ENCODE measurements at places on chromosomes 3 and 15. TPM values are rescaled to one million over a fixed set of nuclear protein-coding genes. Genes with fewer than 3 reads are reported as not detected.

- H3K4me1 ChIP-seq = no peaks in the 10 kb centered on the region
- H3K27ac ChIP-seq = peak overlapping the region; percentile 40
- no peaks in the 10 kb centered on the region for H3K36me3 ChIP-seq
Measured at GRCh38 chr3:72346526-72346926, 501.7 kb downstream of the SHQ1 start.

DNA sequence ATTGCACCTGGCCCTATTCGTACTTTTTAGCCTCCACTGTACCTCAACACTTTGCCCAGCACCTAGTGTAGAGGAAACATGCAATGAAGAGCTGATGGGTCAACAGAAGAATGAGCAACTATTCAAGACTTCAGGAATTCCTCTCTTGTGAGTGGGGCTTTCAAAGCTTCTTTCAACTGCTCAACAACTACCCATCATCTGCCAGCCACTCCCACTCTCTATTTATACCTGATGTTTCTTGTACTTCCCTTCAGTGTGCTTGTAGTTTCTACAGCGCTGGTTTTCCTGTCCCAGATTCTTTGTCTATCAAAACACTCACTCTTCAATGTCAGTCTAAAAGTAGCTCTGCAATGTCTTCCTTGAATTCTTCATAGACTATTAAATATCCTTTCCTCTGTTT, 168.3 kb upstream of the LPP start:
- DNase-seq = no peak
- H3K36me3 ChIP-seq = no peaks in the 10 kb centered on the region
- H3K4me1 ChIP-seq = no peaks in the 10 kb centered on the region
- H3K4me3 ChIP-seq = no peak overlapping the region

DNA sequence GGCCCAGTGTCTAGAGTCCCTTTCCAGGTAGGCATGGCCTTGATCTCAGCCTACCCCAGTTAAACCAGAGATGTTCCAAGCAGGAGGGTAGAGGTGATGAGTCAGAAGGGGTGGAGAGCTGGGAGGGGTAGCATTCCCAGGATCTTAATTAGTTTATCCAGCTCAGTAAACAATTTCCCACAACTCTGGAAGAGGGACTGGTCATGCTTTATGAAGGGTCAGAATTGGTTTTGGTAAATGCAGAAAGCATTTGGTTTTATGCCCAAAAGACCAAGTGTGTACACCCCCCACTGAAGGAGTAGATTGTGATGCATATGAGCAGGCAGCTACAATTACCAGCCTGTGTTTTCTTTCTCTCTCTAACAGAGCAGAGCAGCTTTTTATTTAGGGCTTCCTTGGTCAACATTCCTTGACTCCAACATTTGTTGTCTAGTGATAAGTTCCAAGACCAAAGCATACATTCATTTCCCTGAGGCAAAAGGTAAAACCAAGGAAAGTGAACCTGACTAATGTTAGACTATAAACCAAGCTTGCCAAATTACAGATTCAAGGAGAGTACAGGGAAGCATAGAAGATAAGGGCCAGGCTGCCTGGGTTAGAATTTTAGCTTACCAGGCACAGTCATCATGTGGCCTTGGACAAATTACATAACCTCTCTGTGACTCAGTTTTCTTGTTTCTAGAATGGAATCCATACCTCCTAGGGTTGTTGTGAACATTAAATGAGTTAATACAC, 17.6 kb downstream of the EXOSC7 start:
- H3K36me3 ChIP-seq = peaks cover 65% of the 10 kb centered on the region
- H3K4me1 ChIP-seq = peaks cover 18% of the 10 kb centered on the region
- H3K27me3 ChIP-seq = no peaks in the 10 kb centered on the region
- H3K27ac ChIP-seq = no peak overlapping the region

Gene MORC1
- not detected for total RNA-seq

Gene TRAIP
- total RNA-seq = 1.3 TPM
